A549 treated with Mapracorat at 1 μM for 4 hours (cell line): ENCODE measurements at places on chromosomes 3 and 15. TPM values are rescaled to one million over a fixed set of nuclear protein-coding genes. Genes with fewer than 3 reads are reported as not detected.

GOLGA6B gene
- total RNA-seq, result 0.10 TPM in 1 of 5 replicates, not detected in the others

RBP2 gene
- total RNA-seq, result not detected in 5 replicates

CD80 gene
- total RNA-seq, result not detected in 5 replicates

RFT1 gene
- total RNA-seq, result 19.7 to 27.9 TPM (median 27.0 TPM) in 5 replicates

GYG1 gene
- 32.2 to 37.0 TPM (median 34.9 TPM) in 5 replicates for total RNA-seq

ILDR1 gene
- not detected in 5 replicates for total RNA-seq

RMDN3 gene
- total RNA-seq, result 21.8 to 22.8 TPM (median 22.2 TPM) in 5 replicates

DOCK3 gene
- 0.34 to 0.45 TPM (median 0.37 TPM) in 5 replicates for total RNA-seq

C3orf18 gene
- 2.1 to 3.0 TPM (median 2.3 TPM) in 5 replicates for total RNA-seq

STRIT1 gene
- total RNA-seq, result not detected in 5 replicates

TMEM207 gene
- total RNA-seq, result not detected in 5 replicates

USP50 gene
- 0.19 TPM in 1 of 5 replicates, not detected in the others for total RNA-seq
